AG09309 (cell line): ENCODE measurements at places on chromosomes 5 and 9.

GRCh38 chr9:8574846-8575245, 775.3 kb upstream of the DMAC1 start:
- DNase-seq: no peak

- no peak for DNase-seq
These were observed 39.0 kb downstream of the RIGI start for GRCh38 chr9:32486839-32487562.

GRCh38 chr9:34318163-34318790, 10.8 kb downstream of the KIF24 start:
- no peak for DNase-seq

GRCh38 chr9:78000221-78000620, 31.4 kb downstream of the GNAQ start:
- no peak for DNase-seq

DNA sequence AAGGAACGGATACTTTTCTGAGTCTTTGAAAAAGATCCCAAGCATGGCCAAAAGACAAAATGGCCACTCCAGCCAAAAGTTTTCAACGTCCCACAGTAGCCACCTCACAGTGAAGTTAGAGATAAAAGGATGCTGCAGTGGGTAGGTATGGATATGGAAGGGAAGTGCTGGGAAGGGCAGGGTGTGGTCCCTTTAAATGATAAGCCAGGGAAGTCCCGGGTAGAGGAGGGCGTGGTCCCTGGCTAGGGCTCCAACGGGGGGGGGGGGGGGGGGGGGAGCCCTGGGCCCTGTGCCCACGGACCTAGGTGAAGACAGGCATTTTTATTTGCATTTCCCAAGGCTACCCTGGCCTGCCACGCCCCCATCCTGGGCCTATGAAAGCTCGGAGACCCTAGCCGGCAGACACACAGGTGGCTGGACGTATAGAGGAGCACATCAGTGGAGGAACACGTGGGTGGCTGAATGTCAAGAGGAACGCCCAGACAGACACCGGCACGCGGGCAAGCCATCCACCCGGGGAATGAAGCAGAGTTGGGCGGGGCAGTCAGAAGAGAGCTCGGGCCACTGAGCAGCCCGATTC, 306.7 kb downstream of the NFIB start:
- no peak for DNase-seq

DNA sequence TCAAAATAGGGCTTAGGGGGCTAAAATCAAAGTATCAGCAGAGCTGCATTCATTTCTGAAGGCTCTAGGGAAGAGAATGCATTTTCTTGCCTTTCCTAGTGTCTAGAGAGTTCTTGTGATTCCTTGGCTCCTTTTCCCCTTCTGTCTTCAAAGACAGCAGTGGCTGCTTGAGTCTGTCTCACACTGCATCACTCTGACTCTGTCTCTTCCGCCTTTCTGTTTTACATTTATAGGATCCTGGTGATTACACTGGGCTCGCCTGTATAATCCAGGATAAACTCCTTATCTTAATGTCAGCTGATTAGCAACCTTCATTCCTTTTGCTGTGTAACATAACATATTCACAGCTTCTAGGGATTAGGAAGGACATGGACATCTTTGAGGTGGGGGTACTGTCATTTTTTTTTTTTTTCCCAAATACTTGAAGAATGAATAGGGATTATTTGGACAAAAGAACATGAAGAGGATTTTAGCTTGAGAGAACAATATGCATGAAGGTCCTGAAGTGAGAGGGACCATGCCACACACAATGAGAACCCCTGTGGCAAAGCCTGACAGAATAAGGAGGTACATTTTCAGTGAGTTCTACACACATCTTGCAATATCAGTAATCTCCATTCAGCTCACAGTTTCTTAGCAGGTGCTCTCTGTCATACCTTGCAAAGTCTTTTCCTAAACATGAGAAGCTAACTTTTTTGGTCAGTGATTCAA, 267.6 kb downstream of the FAM170A start:
- no peak for DNase-seq

GRCh38 chr9:132923346-132923902, 21.0 kb downstream of the TSC1 start:
- DNase-seq: no peak

DNA sequence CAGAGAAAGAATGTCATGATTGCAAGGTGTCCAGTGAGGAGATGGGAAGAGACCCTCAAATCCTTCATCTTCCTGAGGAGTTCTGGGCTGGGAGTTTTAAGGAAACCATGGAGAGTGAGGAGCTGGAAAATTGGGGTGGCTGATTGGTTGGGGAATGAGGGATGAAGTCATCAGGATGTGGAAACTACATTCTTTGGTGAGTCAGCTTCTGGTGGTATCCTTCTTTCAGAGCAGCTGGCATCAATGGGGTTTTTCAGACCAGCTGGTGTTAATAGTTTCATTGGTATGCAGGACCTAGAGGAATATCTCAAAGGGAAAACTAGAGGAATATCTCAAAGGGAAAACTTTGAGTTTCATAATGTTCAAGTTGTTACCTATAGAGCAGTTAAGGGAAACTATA, 45.2 kb downstream of the RNF180 start:
- peak; percentile 74 for DNase-seq

DNA sequence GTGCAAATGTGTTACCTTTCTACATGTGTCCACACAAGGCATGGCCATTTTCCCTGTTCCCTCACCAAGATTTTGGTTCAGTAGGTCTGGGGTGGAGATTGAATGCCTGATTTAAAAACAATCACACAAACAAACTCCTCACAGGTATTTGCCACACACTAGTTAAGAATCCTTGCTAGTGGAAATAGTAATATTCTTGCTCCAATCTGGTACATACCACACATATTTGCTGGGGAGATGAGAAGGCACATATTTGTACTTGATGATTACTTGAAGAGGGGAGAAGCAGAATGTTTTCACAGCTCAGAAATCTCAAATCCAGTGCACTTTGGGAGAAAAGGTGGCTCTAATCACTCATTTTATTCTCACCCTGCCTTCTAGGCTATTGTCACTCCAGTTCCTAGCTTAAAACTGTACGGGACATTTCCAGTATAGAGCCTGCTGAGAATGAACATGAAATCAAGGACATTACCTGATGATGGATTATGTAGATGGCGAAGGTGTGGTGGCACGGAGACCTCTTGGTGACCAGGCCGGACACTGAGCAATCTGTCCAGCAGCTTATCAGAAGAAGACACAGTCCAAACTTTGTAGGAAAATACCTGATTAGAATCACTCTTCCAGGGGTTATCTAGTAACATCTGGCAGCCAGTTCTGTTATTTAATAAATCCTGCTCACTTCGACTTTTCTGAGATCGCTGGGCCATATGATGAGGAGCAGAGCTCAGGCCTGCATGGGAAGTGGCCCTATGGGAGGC, 116.1 kb upstream of the IL6ST start:
- DNase-seq: no peak

DNA sequence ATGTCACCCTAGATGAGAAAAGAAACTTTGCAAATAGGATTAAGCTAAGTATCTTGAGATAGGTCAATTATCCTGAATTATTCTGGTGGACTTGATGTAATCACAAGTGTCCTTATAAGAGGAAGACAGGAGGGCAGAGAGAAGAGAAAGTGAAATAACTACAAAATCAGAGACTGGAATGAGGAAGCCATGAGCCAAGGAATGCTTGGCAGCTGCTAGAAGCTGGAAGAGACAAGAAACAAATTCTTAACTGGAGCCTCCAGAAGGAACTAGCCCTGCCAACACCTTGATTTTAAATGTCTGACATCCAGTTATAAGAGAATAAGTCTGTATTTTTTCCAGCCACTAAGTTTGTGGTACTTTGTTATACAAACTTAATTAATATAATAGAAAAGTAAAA, 480.0 kb downstream of the NR2F1-AS1 start:
- DNase-seq: no peak

- DNase-seq: no peak
These were observed 1.8 kb downstream of the IRX1 start for GRCh38 chr5:3597167-3598007.

DNA sequence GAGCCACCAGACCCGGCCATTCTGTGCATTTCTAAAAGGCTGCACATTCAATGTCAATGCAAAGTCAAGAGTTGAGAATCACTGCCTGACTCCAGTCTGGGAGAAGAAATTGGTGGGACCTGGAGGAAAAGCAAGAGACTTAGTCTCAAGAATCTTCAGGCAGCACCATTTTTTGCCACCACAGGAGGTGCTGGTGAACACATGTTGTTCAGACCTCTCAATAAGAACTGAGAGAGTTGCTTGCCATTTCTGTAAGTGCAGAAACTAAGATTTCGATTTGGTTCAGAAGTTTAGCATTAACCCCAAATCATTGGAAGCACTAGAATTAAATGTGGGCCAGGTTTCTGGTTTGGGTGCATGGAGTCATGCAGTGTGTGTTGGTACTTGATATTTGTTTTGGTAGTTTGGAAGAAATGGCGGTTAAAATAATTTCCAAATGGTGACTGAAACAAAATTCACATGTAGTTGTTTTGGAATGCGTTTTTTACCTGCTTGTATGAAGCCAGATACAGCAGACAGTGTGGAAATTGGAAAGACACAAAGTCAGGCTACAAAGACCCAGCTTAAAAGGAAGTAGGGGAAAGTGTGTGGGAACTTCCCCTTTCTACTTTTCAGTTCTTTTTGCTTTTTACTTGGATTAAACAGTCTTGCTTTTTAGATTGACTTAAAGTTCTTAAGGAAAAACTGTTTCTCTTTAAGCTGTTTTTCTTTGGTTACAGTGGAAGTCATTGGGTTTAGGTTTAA, 20.4 kb downstream of the PDE8B start:
- no peak for DNase-seq

GRCh38 chr5:172561151-172561550, 79.9 kb upstream of the NEURL1B start:
- no peak for DNase-seq

- DNase-seq: no peak
These were observed 442.4 kb upstream of the ZNF462 start for GRCh38 chr9:106420511-106420944.

DNA sequence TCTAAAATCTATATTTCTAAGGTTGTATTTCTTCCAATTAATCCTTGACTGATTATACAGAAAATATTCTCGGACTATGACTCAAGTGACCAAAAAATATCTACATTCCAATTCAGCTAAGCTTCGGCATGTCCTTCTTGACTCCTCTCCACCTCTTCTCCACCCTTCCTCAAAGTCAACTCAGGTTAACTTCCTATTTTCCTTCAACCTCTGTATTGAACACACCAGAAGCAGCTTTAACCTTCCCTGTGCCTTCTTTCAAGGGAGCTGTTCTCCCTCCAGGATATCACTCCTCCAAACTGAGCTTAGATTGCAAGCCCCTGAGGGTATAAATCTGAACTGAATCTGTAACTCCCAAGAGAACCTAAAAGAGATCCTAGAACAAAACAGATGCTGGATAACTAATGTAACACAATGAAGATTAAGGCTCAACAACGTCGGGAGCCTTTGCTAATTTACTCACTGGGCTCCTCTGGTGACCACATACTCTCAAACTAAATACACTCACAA, 1.1 kb downstream of the SLCO4C1 start:
- DNase-seq: no peak
